ENCODE measurements at places on chromosomes 2 and 18.

GRCh38 chr2:141068053-141068682 lies 1062.6 kb downstream of the LRP1B start:
- no peak for DNase-seq

DNA sequence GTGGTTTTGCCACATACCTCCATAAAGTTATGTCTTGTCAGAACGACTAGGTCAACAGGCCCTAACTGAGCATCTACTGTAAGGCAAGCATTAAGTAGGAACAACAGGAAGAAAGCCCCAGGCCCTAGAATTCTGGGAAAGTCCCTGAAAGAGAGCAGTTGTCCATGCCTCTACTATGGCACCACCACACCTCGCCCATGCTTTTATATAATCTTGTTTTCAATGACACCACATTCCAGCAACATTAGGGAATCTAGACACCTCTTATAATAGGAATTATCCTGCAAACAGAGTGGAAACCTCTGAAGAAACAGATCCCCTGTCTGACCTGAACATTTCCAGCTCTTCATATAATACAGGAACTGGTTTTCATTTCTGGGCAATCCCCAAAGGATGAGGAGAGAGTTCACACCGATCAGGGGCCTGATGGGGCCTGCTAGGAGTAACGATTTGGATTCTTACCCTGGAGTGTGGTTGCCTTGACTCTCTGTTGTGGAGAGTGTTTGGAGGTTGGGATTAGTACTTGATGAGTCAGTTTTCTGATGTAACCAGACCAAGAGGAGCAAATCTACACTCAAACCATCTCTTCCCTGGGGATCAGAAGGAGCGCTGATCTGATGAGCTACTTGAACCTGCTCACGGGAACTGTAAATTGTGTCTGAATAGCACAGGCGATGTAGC lies 31.9 kb upstream of the CEP68 start:
- no peak for DNase-seq

DNA sequence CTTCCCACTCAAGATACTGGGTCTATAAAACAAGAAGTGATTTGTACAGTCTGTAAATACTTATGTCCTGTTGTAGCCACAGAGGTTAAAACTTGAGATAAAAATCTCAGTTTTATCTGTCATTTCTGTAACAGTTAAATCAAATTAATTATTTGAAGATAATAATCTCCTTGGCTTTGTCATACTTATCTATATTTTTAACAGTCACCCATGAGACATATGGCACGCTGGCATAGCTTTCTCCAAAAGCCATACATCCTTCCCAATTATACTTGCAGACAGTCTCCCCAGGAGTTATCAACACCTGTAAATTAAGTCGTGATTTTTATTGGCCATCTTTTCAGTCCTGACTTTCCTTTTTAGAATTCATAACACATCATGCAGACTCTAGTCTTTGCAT lies 68.9 kb upstream of the UNC80 start:
- no peak for DNase-seq

DNA sequence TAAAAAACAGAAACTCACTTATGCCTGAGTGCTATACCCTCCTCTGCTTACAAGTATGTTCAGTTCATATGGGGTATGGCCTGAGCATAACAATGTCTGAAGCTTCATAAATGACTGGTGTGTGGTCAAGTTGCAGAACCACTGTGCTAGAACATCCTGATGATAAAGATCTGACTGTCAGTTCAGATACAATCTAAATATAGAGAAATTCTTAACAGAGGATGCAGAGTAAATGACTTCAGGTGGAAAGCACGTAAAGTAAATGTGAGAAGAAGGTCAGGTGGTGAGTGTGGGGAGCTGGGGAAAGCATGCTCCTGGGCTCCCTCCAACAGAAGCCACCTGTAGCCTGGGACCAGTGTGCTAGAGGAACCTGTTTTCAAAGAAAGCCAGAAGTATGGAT lies 926.2 kb downstream of the TSN start:
- DNase-seq, result no peak

DNA sequence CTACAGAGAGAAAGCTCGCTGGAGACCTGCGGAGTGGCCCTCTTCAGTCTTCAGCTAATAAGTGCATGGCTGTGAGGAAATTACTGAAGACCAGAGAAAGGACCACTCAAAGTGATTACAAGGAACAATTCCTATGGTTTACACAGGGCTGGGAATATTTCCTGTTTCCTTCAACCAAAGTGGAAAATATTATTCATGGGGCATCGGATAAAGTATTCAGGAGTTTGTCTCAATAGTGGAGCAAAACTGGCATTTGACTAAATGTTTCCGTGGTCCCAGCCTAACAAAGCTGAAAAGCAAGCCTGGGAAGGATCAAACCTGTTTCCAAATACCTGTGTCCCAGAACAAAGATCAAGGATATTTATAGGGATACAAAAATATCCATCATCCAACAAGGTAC lies 32.0 kb upstream of the CNGA3 start:
- DNase-seq, result no peak

Data from 8988T (cell line).